NCI-H2107 (cell line): ENCODE measurements at places on chromosomes 6 and 20.
A peak's percentile ranks its signal among the peaks of the same experiment; 100 is the strongest.

DNA sequence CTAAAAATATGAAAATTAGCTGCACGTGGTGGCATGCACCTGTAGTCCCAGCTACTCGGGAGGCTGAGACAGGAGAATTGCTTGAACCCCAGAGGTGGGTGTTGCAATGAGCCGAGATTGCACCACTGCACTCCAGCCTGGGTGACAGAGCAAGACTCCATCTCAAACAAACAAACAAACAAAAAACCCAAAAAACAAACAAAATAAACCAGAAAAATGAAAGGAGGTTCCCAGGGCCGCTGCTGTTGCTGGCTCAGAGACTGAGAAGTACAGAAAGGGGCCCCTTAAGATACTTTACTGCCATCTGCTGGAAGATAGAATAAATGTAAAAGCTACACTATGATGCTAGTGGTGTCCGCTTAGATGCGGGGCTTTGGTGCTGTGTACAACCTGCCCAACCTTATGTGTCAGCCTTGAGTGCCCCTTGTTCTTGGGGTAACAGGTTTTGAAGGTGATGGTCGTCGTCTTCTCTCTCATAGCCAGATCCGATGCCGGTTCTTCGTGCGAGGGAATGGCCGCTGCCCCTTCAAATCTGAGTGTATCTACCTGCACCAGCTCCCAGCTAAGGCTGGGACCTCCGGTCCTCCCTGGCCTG lies 2.8 kb upstream of the FANCE start:
- DNase-seq, result peak; percentile 18

DNA sequence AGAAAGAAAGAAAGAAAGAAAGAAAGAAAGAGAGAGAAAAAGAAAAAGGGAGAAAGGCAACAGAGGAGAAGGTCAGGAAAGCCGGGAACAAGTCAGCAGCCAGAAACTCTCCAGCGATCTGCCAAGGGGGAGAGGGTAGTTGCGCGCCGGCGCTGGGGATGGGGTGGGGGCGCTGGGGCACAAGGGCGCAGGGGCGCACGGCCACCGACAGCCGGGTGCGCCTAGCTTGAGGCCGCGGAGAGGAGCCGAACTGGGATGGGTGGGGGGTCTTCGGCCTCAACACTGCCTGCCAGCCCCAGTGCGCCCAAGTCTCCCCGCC lies 533 bp upstream of the RSPO3 start:
- DNase-seq, result no peak

GRCh38 chr6:166584853-166585429 lies 1.5 kb downstream of the RAMACL start:
- no peak for DNase-seq

DNA sequence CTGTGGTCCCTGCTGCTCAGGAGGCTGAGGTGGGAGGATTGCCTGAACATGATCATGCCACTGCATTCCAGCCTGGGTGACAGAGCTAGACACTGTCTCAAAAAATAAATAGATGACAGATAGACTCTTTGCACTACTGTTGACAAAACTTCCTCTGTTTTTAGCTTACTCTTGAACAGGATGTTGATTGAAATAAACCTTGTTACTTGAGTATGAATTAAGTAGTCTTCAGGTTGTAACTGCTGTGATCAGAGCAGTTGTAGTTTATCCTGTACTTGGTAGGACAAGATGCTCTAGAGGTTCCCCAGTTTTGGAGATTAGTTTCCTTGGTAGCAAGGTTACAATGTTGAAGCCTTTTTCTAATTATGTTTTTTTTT lies 1.5 kb downstream of the GTF3C6 start:
- no peak for DNase-seq
